ENCODE measurements at places on chromosomes 7 and 10.

- DNase-seq = no peak
Measured at GRCh38 chr10:58258977-58259692, 8.6 kb downstream of the IPMK start.

- DNase-seq = no peak
Measured at GRCh38 chr7:37315772-37316715, 132.6 kb downstream of the ELMO1 start.

GRCh38 chr10:19518632-19519031 lies 297.6 kb upstream of the PLXDC2 start:
- DNase-seq = no peak

- no peak for DNase-seq
Measured at GRCh38 chr7:8063706-8064297, 95.2 kb downstream of the GLCCI1 start.

DNA sequence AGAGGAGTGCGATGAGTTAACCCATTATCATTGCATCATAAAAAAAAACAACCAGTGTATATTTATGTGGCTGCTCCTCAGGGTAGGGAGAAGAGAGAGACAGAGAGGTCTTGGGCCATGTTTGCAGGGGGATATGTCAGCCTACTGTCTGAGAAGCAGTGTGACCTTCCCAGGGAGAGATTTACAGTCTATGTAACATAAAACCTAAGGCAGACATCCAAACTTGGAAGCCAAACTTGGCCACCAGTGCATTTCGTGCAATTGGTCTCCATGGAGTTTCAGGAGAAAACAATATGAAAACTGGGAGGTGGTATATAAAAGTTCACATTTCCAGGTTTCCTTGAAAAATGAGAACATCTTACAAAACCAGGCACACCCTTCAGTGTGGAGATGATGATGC lies 85.9 kb upstream of the CXCL12 start:
- no peak for DNase-seq

DNA sequence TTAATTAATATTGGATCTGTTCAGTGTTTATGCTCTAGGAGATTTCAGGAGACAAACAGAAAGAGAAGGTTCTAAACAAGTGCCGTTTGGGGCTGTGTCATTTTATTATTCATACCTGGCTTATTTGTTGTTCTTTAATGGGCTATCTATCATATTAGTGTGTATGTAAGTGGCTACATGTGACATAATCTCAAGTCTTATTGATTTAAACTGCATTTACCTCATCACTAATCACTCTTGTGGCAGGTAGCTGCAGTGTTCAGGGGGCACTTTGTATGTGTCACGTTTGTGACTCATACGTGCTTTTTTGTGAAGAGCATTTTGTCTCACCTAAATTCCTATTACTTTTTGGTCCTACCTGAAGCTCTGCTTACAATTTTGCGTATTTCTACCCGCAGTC lies 95.4 kb downstream of the EXOC4 start:
- no peak for DNase-seq

GRCh38 chr7:17038160-17038782 lies 156.5 kb upstream of the AGR3 start:
- DNase-seq = no peak

DNA sequence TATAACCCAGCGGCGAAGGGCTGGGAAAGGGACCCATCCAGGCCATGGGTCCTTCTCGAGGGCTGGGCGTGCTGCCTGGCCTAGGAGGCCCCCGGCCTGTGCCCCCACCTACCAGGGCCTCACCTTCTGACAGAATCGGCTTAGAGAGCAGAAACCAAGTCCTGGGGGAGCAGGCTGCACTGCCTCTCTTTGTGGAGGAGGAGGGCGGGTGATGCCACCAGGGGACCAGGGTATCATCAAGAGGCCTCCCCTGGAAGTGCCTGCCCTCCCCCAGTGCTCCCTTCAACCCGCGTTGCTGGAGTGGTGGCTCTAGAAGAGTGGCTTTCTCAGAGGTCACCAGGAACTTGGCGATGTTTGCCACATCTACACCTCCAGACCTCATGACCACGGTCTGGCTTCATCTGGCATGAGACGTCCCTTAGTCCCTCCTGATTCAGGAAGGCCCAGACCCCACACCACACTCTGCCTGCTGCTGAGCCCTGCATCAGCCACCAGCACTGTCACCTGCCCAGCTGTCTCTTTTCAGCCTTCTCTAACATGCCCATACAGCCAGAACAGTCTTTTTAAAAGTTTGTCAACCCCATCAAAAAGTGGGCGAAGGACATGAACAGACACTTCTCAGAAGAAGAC lies 31.9 kb downstream of the FKBP6 start:
- DNase-seq = no peak

DNA sequence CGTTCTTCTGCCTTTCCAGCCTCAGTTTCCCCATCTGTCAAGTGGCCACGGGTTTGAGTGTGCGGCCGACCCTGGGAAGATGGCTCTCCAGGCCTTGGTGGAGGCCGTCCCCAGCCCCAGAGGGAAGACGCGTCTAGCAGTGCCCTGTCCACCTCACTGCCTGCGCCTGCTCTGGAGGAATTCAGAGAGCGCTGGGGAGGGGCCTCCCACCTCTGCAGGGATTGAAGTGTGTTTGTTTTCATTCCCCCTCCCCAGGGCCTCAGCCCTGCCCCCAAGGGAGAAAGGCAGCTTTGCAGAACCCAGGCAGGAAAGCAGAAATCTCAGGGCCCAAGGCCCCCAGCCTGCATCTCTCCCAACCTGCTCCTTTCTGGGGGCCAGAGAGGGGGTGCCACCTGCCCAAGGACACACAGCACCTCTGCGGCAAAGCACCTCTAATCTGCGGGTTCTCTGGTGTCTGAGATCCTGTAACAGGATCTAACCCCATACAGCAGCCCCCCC lies 91.0 kb downstream of the MICALL2 start:
- DNase-seq = no peak

- no peak for DNase-seq
Measured at GRCh38 chr7:48147078-48147591, 24.1 kb upstream of the ABCA13 start.

GRCh38 chr10:44811072-44811471 lies 100.1 kb upstream of the TMEM72 start:
- no peak for DNase-seq

DNA sequence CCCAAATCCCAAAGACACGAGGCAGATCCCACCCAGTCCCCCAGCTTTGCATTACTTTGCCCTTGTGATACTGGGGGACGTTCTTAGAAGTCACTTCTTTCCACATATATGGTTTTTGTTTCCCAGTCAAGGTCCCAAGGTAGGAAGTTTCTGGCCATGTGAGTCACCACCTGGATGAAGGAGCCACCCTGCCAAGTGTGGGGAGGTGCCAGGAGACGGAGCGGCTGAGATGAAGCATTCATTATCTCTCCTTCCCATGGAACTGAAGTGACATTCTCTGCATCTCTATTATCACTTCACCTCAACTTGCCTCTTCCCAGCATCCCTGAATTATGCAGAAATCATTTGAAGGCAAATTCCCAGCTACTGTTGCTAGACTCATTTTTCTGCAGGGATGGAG lies 136.2 kb upstream of the INSYN2A start:
- DNase-seq = no peak

- DNase-seq = no peak
Measured at GRCh38 chr7:30894009-30894408, 17.6 kb upstream of the AQP1 start.

- DNase-seq = no peak
Measured at GRCh38 chr7:1158203-1159126, 1.5 kb downstream of the ZFAND2A start.

DNA sequence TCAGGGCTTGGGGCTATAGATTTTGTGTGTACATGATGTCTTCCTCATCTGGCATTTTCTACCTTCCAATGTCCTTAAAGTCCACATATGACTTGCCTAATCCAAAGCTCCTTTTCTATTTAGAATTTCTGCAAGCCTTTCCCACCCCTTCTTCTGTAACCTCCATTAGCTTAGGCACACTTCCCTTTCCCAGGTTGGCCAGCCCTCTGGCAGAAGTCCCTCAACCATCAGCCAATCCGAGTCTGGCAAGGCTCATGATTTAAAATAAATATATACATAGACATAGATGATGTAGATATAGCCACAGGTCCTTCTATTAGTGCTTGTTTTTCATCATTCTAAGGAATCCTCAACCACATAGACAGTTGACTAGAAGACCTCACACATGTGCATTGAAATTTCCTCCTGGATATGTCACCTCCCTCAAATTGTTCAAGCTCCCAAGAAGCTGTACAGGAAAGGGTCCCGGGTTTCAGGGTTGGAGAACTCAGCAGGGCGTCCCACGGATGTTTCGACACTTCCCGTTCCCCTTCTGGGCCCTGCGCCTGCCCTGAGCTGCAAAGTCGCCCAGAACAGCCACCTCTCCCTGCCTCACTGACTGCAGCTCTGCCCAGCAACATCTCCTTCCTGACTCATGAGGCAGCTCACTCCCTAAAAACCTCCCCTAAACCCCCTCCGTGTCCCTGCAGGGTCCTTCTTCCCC lies 20.4 kb upstream of the PIK3AP1 start:
- no peak for DNase-seq

- DNase-seq = no peak
Measured at GRCh38 chr7:36939816-36940215, 215.5 kb upstream of the AOAH start.

DNA sequence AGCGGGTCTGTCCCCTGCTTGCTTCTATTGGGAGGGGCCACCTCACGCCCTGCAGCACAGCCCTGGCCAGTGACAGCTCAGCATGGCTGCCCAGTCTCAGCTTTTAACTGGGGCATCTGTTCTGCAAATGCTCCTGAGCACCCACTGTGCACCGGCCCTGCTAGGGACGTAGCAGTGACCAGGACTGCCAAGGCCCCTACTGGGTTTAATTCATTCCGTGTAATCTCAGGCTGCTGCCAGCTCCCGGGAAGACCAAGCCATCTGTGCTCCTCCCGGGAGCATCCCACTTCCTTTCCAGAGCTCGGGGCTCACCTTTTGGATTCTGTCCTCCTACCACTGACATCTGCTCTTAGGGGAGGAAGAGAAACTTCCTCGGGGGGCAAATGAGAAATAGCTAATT lies 85.2 kb downstream of the ADARB2 start:
- no peak for DNase-seq

- DNase-seq = no peak
Measured at GRCh38 chr10:59229441-59229840, 53.0 kb downstream of the PHYHIPL start.

GRCh38 chr7:70132852-70133690 lies 534.8 kb downstream of the AUTS2 start:
- DNase-seq = no peak

- no peak for DNase-seq
Measured at GRCh38 chr7:131196803-131197202, 130.9 kb upstream of the MKLN1 start.

DNA sequence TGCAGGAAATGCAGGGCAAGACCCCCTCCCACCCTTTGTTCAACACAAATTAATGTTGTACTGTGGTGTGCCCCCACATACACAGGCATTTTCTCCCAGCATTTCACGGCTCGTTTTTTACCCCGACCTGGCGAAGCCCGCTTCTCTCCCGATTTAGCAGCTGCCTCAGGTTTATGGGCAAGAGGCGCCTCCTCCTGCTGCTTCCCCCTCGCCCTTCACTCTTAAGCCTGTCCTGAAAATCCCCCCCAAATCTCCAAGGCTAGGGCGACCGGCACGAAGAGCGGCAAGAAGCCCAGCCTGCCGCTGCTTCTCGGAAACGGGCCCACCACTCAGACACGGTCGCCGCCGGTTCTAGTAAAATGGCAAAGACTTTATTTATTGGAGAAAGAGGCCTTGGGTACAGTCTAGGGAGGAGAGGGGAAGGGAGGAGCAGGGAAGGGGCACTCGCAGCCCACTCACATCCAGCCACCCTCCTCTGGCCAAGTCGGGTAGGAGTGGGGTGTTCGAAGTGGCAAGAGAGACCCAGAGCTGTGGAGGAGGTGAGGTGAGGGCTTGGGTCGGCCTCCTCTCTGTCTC lies 3.3 kb downstream of the LBX1 start:
- no peak for DNase-seq

DNA sequence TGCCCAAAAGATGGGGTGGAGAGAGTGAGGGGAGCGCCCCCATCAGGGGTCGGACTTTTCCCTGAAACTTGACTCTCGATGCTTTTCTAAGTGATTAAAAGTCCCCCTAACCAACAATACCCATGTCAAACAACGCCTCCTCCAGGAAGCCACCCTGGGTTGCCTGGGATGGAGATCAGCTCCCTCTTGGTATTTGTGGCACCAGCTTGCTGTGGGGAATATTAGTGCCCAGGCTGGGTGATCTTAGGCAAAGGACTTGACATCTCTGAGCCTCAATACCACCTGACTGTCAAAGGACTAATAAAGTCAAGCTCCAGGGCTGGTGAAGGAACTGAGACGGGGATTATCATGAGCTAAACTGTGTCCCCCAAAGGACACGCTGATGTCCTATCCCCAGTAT lies 18.2 kb upstream of the ELFN1 start:
- DNase-seq = no peak

DNA sequence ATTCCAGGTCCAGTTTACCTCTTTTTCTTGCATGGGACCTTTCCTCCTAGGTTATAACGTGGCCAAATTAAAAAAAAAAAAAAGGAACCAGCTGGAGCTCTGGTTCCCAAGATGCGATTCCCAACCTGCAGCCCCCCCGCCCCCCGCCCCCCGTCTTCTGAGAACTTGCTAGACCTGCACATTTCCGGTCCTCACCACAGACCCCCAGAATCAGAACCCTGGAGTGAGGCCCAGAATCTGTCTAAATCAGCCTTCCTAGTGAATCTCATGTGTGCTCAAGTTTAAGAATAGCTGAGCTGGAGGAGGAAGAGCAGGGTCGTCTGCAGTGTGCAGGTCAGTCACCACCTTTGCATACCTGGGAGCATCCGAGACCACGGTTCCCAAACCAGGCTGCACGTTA lies 144.2 kb downstream of the KLF6 start:
- no peak for DNase-seq

DNA sequence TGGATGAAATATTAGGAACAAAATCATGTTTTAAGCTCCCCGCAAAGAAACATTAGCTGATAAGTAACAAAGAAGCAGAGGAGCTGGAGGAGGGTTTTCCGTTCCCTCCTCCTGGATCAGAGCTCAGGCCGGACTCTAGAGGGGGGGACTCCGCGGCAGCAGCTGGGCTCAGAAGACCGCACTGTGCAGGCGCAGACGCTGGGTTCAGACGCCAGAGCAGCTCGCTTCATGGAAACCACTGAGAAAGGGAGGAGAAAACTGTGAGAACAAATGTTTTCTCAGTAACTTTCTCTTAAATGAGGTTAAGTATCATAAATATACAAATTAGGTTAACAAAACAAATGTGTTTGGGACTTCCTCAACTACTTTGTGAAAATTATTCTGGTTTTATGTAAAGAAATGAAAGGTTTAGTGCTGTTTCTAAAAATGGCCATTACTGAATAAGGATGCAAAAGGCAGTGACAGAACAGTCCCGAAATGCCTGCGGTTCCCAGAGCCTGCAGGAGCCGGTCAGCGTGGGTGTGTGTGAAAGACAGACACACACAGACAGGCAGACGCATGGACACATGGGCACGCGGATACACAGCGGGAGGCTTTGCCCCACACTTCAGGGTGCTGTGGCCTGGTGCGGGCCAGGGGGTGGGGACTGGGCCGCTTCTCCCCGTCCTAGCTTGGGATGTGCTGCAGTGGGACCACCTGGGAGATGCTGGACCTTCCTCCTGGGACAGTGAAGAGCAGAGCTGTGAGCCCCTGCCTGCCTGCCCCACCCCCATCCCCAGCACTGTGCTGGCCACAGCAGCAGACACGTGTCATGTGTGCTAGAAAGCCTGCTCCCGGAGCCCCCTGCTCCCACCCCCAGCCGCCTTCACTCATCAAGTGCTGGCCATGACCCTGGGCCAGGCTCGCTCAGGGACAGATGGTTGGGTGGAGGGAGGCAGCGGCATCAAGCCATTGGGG lies 20.3 kb upstream of the ADGRA1 start:
- no peak for DNase-seq

All from activated CD4-positive, alpha-beta T cell treated with anti-CD3 and anti-CD28 coated beads for 4 hours (primary cell).